ENCODE measurements at places on chromosomes 16 and 17.

GRCh38 chr17:8176197-8176940, at the start of gene TMEM107:
TMEM107 (minus strand) TSS chr17:8176380; CDS start chr17:8176286, 94 bp downstream.
- peak; percentile 56 for DNase-seq

DNA sequence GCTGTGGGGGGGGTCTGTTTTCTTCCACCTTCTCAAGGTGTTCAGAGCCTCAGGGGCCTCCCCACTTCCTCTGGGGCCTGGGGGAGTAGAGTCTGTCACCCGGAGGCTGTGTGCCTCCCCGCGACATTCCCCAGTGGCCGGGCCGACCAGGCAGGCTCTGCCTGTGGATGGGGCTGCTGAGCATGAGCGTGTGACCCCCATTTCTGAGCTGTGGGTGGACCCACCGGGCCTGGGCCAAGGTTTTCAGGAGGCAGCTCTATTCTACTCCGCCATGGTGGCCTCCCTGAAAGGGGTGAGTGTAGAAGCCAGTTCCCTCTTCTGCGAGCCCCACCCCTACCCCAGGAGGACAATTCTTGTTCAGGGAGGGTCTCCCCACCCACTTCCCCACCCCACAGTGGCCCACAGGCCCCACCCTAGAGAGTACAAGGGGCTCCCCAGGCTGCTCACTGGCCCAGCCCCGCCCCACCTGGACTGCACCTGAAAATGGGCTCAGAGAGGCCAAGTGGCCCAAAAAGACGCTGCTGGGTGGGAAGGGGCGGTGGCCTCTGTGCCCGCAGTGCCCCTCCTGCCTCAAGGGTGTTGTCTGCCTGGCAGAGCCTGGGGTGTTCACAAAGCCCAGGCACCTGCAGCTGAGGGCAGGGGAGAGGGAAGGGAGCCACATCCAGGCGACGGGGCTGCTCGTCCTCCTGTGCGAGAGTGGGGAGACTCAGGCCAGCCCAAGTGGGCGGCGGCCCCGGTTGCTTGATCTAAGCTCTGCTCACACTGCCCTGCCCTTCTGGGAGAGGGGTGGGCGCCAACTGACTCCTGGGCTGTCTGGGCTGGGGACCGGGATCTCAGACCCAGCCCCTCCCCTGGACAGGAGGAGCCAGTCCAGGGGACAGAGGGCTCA, 1.3 kb downstream of the MSLN start:
- DNase-seq = no peak

DNA sequence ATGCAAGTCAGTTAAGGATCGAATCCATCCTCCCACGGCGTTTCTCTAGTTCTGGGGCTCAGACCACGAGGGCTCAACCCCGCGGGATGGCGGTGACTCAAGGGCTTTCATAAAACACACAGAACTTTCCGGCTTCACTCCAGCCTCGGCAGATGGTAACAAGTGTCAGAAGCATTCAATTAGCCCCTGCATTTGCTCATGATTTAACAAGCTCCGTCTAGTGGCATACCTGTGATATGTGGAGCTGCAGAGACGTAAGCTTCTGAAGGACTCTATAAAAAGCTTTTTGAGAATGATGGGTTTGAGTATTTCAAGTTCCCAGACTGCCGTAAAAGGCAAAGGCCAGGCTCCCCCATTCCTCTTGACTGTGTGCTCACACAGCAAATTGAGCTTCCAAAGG, 91.3 kb upstream of the SEC14L1 start:
- no peak for DNase-seq

DNA sequence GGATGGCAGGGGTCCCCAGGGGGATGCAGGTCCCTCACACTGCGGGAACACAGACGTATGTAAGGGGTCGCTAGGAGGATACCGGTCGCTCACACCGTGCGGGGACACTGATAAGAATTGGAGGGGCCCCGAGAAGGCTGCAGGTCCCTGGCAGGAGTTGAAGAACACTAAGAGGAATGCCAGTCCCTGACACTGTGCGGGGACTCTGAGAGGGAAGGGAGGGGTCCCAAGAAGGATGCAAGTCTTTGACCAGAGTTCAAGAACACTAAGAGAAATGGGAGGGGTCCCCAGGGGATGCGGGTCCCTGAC, 510 bp downstream of the ERCC4 start:
- no peak for DNase-seq

DNA sequence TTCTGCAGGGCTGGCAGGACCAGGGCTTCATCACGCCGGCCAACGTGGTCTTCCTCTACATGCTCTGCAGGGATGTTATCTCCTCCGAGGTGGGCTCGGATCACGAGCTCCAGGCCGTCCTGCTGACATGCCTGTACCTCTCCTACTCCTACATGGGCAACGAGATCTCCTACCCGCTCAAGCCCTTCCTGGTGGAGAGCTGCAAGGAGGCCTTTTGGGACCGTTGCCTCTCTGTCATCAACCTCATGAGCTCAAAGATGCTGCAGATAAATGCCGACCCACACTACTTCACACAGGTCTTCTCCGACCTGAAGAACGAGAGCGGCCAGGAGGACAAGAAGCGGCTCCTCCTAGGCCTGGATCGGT, 1.4 kb downstream of the CDK5R1 start:
- DNase-seq = no peak

GRCh38 chr17:39239640-39240314, 14.0 kb upstream of the STAC2 start:
- DNase-seq = no peak

- no peak for DNase-seq
Measured at GRCh38 chr17:39740357-39741111, 2.8 kb downstream of the GRB7 start.

DNA sequence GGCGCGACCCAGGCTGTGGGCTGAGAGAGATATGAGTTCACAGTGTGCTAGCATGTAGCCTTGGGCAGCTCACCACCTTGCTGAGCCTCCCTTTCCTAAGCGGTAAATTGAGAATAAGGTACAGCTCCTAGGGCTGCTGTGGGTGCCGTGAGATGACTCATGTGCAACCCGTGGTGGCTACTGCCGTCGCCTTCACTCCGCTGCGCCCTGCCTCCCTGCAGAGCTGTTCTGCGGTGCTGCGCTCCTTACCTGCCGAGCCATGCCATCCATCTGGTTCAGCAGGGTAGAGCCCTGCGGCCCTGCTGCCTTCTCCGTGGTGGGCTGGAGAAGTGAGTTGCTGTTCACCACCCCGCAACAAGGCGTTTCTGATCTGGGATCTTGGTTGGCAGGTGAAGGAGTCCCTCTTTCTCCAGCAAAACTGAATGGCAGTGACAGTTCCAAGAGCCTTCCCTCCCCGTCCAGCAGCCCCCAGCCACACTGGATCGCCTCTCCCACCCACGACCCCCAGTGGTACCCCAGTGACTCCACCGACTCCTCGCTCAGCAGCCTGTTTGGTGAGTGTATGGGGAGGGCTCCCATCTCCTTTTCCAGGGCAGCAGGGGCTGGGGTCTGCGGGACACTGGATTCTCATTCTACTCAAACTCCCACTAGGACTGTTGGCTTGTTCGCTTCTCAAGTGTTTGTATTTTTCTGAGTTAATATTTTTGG, 9.3 kb upstream of the JPT2 start:
- no peak for DNase-seq

Measured in fibroblast of skin of left quadriceps (primary cell).